ENCODE measurements at places on chromosomes 1 and 21. TPM values are rescaled to one million over a fixed set of nuclear protein-coding genes. Genes with fewer than 3 reads are reported as not detected.

CHIA gene
- total RNA-seq: not detected

GRCh38 chr1:229047840-229048620 is 222.9 kb upstream of the RAB4A start:
- no peak for ATAC-seq

DNA sequence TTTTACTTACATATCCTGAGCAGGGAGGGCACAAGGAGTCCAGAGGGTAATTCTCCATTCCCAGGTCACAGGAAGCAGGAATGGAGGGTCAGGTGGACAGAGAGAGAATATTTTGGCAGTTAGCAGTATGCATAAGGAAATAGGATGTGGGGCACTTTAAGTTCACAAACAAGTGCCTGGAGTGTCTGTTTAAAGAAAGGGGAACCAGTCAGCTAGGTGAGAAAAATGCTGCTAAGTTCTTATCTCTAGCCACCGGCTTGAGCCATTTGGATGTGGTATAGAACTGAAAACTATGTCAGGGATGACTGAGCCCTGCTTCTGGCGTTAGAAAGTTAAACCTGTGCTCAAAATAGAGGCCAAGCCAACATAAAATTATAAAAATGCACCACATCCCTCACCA is 739.7 kb upstream of the NCAM2 start:
- ATAC-seq: no peak

DNA sequence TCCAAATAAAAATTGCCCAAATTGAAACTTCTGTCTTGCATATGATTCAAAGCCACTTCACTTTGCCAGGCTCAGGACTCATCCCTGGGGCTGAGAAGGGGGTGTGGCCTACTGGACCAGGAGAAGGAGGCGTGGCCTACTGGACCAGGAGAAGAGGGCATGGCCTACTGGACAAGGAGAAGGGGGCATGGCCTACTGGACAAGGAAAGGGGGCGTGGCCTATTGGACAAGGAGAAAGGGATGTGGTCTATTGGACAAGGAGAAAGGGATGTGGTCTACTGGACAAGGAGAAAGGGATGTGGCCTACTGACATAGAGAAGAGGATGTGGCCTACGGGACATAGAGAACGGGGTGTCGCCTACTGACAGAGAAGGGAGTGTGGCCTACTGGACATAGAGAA is 405.3 kb downstream of the RRAGC start:
- ATAC-seq: no peak
